RWPE2 (cell line): ENCODE measurements at places on chromosomes 5 and 9.

GRCh38 chr9:31908158-31908890 is 476.1 kb upstream of the ACO1 start:
- no peak for DNase-seq

GRCh38 chr5:77200663-77201062 is 9.8 kb upstream of the PDE8B start:
- DNase-seq: no peak

GRCh38 chr5:37738057-37738691 is 101.7 kb downstream of the GDNF start:
- DNase-seq: no peak

DNA sequence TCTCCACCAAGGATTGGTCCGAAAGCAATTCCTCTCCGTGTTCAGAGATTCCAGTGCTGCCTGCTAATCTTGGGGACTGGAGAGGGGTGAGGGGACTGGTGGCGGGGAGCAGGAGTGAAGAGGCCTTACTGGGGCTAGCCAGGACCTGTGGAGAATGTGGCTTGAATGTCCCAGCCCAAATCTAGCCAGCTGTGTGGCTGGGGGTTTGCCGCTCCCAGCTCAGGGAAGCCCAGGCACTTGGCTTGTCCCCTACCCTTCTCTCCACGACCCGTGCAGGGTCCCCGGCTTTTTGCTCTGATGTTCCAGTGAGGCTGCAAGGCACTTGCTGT is 2.4 kb downstream of the N4BP3 start:
- no peak for DNase-seq

DNA sequence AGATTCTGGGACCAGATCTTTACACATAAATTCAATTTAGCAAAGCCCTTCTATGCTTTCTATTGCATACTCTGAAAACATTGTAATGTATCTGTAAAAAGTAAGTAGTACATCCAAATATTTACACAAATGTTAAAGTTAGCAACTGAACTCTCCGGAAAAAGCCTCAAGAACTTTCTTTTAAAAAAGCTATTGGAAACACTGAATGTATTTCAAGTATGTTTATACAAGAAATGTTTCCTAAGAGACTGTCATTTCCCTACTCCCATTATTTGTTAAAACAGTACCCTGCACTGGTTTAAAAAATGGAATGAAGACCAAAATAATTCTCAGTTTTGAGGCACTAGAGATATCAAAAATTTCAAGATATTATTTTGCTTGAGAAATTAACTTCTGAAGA is 44.8 kb upstream of the TRIM36 start:
- DNase-seq: no peak

- DNase-seq: no peak
Measured at GRCh38 chr5:116738239-116738614, 163.6 kb upstream of the SEMA6A start.

- DNase-seq: peak; percentile 56
Measured at GRCh38 chr9:128128836-128129590, 1.5 kb upstream of the PTGES2 start.

DNA sequence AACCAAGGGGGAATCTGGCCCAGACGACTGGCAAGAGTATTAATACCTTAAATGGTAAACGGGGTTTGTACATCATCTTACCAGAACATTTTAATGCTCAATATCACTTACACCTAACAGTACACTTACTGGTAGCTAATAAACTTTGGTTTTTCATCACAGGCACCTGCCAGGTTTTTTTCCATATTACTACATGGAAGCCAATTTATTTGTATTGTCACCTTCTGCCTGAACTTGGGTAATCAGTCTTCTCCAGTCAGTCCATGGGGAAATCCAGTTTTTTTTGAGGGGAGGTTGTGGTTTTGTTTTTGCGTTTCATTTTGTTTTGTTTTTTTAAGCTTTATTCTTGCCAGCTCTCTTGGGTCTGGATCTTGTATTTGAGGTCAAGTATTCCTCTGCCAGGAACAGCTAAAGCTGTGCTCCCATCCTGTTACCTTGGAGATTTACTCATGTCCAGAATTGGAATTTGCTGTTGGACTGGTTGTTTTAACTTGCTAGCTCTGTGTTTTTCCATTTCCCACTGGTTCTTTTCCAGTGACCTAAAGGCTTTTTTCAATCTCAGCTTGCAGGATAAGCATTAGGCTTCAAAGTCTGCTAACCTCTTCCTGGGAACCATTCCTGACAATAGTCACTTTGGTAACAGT is 11.1 kb upstream of the NADK2 start:
- no peak for DNase-seq
